Stimulated activated CD4-positive, alpha-beta T cell treated with anti-CD3 and anti-CD28 coated beads, Interleukin-2, amount 100 ng/mL, for 24 hours (primary cell): ENCODE measurements at places on chromosomes 12 and 14.

GRCh38 chr14:99772371-99773283 is 20.6 kb upstream of the EML1 start:
- DNase-seq: no peak

GRCh38 chr12:95351748-95352147 is 122.2 kb upstream of the METAP2 start:
- DNase-seq: no peak

DNA sequence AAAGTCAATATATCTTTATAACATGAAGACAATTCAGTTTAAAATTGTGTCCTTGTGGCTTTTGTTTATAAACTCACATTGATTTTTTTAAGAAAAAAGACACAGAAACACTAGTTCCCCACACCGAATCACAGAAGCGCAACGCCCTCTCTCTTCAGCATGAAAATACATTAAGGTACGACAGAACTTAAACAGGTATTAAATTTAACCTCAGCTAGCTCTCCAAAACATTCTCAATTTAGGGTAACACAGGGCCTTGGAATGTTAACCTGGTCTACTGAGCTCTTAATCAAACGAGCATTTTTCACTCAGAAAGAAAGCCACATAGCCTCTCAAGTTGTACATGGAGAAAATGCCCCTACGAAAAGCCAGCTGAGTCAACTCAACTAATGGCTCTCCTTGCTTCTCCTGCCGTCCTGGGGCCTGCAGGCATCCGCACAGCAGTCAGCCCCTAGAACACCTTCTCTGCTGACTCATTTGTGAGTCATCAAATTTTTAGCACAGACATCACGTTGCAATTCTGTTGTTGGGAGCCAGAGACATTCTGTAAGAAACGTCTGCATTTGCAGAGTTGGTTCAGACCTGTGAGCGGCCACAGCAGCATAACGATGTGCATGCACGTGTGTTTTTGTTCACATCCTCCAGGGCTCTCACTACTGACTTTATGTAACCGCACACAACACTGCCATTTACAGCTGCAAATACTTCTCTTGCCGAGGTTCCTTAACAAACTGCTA is 141.6 kb downstream of the ITPR2 start:
- no peak for DNase-seq

- no peak for DNase-seq
Measured at GRCh38 chr14:75283833-75284563, 5.4 kb downstream of the FOS start.

GRCh38 chr12:127150028-127150427 is 1116.9 kb upstream of the TMEM132C start:
- no peak for DNase-seq

DNA sequence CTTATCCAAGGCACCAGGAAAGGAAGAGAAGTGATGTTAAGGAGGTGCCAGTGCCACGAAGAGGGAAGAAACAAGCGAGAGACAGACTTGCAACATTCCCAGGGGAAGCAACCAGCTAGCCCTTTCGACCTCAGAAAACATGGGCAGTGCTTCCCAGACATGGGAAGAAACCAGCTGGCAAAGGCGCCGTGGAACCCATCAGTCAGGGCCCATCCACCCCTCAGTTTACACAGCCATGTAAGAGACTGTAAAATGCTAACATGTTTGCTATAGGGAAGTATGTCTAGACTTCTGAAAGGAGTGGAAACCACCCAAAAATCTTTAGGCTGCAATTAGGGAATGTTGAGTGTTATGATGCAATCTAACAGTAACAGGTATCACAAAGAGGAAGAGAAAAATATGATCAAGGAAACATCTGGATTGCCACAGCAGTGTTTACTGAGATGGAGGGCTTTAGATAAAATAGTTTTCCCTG is 26.3 kb downstream of the ANAPC5 start:
- no peak for DNase-seq

DNA sequence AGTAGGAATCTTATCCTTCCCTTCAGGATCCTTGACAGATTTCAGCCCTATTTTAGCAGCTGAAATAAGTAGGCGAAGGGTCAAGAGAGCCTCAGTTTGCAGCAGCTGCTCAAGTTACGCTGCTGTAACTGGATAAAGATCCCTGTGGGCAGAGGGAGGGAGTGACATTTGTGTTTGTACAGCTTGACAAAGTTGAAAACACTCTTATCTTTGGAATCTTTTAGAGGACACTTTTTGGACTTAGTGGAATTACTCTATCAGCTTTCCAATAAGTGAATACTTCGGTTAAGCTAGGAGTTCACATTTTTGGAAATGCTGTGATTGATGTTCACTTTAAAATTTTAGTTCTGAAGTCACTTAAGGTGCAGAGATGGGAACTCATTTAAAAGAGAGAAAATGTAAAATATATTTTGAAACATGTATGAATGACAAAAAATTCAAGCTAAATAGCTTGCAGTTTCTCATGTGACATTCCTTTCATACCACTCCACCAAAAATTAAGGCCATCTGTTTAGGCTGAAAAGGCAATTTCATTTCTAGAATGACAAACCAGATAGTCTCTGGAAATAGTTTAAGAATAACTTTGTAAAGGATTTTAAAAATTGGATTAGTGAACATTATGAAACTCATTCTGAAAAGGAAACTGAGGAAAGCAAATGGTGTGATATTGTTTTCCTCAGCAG is 55.2 kb downstream of the SLC38A4 start:
- no peak for DNase-seq

- no peak for DNase-seq
Measured at GRCh38 chr12:49707812-49708147, 575 bp upstream of the FMNL3 start.

- no peak for DNase-seq
Measured at GRCh38 chr12:33245434-33245833, 194.2 kb downstream of the SYT10 start.

DNA sequence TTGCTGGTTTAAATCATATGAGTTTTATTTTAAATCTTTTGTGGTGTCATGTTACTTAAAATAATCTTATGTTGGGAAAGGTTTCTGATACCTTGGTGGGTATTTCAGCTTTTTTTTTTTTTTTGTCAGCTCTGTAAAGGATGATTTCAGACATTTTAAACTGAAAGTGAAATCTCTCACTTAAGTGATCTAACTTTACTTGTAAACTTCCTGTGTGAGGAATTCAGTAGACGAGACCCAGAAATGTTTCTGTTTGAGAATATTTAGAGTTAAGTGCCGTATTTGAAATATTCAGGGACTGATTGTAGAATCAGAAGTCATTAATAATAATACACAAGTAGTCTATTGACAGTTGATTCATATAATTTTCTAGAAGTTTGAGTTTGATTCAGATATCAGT is 37.8 kb downstream of the PROX2 start:
- DNase-seq: no peak

DNA sequence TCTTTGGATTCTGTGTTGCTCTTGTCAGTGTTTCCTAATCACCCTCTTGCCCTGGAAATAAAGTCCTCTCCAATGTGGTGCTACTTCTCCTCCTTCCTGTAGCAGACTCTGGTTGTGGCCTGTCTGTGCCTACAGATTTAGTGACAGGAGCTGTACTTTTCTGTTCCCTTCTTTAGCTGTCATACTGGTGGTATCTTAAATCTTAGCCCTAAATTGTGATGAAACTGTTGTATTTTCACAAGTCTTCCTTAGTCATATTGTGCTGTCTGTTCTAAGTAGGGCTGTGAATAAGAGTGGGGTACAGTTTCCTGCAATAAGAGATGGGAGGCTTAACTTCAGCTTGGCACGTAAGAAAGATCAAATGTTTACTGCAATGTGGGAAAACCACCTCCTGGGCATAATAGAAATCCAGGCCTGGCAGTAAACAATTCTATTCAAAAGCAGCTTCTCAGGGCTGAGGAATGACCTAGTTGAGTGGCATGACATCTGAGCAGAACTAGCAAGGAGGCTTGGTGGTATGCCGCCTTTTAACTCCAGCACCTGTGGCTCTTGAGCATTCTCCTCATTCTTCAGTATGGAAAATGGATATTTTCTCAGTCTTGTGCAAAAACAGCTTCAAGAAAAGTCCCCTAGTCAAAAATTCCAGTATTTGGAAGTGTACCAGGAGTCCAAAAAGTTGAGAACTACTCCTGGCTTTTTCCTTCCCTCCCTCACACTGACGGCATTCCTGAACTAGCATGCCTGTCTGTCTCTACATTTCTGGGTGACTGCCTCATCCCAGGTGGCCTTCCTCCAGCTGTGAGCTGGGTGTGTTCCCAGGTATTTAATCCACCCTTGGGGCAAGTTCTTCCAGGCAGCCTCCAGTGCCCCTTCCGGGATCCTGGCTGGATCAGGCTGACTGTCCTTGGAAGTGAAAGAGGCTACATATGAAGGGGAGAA is 19.5 kb downstream of the ANO6 start:
- DNase-seq: no peak

DNA sequence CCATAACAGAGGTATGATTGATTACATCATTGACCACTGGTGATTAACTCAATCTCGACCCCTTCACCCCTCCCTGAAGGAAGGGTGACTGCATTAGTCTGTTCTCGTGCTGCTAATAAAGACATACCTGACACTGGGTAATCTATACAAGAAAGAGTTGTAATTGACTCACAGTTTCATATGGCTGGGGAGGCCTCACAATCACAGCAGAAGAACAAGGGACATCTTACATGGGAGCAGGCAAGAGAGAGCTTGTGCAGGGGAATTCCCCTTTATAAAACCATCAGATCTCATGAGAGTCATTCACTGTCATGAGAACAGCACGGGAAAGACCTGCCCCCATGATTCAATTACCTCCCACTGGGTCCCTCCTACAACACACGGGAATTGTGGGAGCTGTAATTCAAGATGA is 55.9 kb upstream of the TMCC3 start:
- DNase-seq: no peak

GRCh38 chr14:33081259-33081658 is 142.6 kb downstream of the NPAS3 start:
- no peak for DNase-seq

DNA sequence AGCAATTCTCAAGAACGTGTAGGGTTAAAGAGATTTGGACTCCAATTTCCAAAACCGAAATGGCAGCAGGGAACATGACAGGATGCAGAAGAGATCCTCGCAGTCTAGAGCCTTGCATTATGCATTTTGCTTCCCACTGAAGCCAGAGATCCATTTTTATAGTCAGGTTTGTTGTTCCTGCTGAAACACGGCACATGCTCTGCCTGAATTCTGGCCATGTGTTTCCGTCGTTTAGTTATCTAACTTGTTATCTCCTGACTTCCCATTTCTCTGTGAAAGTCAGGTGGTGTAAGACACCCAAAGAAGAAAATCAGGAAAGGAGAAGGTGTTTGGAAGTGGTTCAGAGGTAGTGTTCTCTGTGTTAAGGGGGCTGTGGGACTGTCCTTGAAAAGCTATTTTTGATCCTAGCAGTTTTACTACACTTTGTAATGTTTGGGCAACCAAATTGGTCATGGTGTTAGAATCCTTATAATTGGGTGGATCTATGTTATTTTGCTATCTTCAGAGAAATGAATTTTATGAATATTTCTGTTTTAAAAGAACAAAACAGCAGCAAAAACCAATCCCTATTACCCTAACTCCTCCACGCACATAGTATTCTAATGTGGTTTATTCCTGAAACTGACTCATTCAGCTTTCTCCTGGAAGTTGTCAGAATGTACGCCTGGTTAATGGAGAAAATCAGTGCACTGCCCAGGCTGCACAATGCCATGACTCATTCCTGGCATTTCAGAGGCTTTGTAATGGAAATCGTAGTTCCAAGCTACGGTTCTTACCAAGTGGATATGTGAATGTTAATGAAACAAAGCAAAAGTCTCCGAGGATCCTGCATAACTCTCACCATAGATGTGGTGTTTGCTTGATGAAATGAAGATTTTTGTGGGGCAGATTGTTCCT is 110.1 kb downstream of the SAMD4A start:
- DNase-seq: no peak

DNA sequence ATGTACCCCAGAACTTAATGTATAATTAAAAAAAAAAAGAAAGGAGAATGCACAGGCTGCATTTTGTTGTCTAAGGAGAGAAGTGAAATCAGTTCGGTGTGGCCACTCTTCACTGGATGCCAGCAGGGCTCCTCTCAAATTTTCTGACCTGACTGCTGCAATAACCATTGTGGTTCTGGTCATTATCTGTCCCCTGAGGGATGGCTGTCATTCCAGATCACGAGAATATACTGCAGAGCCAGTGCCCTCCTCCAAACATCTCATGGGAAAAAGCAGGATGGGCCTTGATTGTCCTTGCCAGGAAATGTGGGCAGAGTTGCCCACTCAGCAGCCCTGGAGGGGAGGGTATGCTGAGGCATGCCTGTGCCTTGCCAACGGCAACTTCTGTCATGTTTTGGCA is 139.1 kb downstream of the SLC8A3 start:
- no peak for DNase-seq

GRCh38 chr12:68431786-68432185 is 99.6 kb upstream of the MDM1 start:
- DNase-seq: no peak

GRCh38 chr14:69398818-69399210 is 322 bp downstream of the SLC39A9 start:
- no peak for DNase-seq

GRCh38 chr14:69582829-69583228 is 8.2 kb upstream of the CCDC177 start:
- DNase-seq: no peak

DNA sequence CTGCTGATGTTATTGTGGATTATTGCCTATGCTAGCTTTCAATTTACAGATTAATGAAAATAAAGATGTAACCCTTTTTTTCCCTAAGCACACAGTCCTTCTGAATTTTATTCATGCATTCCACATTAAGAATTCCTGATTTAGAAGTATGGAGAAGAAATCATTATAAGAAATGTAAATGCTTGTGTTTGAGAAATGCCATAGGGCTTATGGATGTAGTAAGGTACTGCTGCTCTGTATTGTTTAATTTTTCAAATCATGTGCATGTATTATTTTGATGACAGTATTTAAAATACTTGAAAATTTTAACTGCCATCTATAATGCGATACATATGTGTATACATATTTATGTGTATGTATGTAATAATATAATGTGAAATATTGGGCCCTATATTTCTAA is 167.1 kb upstream of the SOX5 start:
- DNase-seq: no peak

GRCh38 chr14:32202491-32202997 is 525 bp downstream of the RNU6-8 start:
- DNase-seq: peak; percentile 18

DNA sequence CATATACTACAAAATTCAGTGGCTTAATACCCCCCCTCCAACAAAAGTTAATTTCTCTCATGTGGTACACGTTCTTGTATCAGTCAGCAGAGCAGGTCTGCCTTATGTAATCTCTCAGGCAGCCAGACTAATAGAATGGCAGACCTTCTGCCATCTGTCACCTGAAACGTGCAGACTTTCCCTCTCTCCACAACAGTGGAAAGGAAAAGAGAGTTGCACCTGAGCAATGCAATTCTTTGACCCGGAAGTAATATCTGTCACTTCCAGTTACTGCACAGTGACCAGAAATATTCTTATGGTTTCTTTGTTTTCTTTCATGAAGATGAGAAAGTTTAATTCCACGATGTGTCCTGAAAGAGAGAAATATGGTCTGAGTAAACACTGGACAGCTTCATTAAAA is 14.4 kb downstream of the KERA start:
- DNase-seq: no peak
